ENCODE measurements at places on chromosomes 12 and 14.

DNA sequence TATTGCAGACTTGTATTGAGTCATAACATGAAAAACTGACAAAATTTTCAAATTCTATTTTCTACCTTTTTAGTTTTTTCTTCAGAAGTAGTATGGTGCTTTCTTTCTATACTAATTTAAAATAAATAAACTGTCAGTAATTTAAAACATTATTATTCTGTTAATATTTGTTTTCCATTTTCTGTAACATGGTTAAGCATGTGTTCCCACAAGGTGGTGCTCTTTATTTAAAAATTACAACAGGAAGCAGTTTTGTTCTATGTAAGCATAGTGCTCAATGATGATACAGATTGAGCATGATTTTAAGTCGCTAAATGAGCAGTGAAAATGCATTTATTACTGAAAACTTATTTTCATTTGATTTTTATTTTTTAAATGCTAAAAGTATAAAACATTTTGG is 114.6 kb downstream of the PPFIA2 start:
- peak; percentile 69 for DNase-seq

DNA sequence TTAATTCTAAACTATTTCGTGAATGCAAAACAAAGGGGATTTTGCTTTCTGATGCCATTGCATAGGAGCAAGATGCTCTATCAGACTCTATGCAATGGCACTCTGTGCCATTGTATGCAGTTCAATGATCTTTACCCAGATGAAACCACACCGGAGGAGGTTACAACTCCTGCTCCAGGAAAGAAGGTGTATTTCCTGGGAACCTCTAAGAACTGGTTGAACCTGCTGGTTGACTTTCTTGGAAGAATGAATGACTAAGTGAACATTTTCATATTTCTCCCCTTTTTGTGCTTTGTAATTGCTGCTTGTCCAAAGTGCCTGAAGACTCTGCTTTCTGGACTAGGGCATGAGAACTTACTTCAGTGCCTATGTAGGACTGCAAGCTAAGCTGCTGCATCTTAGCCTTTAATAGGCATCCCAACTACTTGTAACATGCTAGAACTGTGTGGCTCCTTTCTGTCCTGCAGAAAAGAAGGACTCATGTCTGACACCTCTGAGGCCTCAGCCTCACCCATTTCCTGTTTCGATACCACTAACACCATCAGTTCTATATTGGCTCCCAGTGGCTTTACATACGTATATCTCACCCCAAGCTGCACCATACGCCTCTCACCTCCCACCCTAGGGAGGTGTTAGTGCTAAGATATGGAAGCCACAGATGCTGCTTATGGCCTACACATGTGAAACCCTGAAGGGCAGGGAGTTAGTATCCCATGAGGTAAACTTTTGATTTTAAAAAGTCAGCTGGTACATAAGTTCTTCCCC is 193.5 kb upstream of the CNOT2 start:
- DNase-seq: no peak

DNA sequence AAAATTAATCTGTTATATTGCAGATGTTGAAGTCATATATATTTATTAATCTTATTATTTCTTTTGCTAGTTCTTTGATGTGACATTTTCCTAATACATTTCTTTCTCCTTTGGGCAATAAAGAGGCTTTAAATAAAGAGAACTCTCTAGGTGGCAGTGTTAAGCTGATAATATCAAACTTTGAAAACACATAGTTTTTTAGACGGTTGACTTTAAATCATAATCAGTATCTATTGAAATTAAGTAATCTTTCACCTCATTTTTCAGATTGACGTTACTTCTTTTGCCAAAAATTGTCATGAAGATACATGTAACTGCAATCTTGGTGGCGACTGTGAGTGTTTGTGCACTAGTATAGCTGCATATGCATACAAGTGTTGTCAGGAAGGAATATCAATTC is 130.8 kb upstream of the PTPRQ start:
- DNase-seq: no peak

- no peak for DNase-seq
Observed at GRCh38 chr14:28356819-28357218, 409.8 kb upstream of the FOXG1 start.

DNA sequence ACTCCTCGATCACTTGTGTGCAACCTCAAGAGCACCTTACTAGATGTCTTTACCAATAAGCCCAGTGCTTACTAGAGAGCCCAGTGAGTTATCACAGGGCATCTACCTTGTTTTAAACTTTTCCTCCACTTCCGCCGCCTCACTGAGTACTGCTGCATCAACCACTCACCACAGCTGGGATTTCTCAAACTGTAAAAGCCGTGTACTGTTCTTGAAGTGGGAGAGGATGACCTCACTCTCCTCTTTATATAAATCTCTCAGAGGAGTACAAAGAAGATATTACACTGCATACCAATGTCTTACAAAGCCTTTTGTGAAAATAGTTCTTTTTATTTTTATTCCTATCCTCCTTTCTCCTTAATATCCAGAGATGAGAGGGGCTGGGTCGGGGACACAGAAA is 94.1 kb downstream of the PLCZ1 start:
- DNase-seq: no peak

DNA sequence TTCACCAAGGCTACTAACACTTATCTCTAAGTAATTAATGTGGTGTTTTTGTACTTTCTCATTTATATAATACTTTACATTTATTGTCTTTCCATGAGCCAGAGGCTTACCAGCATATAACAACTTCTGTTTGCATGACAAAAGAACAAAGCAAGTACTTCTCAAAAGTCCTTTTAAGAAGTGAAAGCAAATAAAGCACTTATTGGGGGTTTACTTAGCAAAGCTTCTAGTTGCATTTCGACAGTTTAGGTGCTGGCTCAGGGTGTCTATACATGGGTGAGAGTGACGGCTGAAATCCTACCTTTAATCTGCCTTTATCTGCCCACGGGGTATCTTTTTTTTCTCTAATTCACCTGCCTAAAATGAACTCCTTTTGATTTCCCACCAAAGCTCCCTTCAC is 21.0 kb upstream of the DCN start:
- DNase-seq: no peak

- no peak for DNase-seq
Observed at GRCh38 chr12:55850401-55850800, 7.7 kb upstream of the MMP19 start.

DNA sequence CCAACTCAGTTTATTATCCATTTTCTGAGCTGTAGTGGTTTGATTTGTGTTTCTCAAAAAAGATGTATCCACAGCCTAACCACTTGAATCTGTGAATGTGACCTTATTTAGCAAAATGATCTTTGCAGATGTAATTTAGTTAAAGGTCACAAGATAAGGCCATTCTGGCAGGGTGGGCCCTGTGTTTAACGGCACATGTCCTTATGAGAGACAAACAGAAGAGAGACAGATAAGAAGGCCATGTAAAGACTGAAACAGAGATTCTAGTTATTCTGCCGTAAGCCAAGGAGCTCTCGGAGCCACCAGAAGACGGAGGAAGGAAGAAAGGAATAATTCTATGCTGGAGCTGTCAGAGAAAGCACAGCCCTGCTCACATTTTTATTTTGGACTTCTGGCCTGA is 374.2 kb downstream of the PRKD1 start:
- DNase-seq: no peak

GRCh38 chr14:28083389-28083788 is 683.2 kb upstream of the FOXG1 start:
- DNase-seq: no peak

GRCh38 chr12:27573972-27574371 is 50.0 kb downstream of the PPFIBP1 start:
- DNase-seq: no peak

- DNase-seq: no peak
Observed at GRCh38 chr12:117486840-117487659, 125.6 kb upstream of the NOS1 start.

DNA sequence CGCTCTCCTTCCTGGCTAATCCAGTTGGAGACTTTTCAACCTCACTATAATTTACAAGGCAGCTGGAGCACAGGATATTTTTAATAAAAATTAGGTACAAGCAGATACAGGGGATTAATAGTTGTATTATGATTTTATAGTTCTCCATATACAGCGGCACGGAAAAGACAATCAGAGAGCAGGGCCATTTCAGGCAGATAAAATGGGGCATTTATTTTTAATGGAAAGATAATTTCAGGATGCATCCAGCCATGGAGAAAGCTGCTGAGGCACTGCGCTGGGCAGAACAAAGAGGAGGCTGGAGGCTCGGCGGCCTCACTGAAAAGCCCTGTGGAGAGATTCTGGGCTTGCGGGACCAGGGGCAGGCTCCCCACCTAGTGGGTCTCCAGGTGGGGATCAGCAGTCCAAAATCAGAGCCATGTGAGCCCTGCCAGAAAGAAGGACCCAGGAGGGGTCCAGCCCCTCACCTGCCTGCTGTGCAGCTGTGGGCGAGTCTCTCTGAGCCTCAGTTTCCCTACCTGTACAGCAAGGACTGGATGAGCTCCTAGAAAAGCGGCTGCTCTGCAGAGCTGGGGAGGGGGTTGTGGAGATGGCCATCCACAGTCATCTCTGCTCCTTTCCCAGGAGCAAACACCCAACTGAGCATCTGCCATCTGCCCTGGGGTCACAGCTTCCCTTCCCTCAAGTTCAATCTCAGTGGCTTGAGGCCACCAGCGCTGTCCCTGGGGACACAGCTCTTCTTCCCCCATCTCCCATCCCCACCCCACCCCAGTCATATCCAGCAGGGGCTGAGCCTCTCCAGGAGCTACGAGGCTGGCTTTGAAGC is 23.9 kb upstream of the C14orf180 start:
- DNase-seq: no peak

- no peak for DNase-seq
Observed at GRCh38 chr14:33999771-34000291, 49.0 kb upstream of the EGLN3 start.

GRCh38 chr12:27330846-27331245 is 1.8 kb upstream of the BMAL2 start:
- DNase-seq: no peak

GRCh38 chr14:30499358-30499757 is 59.6 kb upstream of the G2E3 start:
- DNase-seq: no peak

DNA sequence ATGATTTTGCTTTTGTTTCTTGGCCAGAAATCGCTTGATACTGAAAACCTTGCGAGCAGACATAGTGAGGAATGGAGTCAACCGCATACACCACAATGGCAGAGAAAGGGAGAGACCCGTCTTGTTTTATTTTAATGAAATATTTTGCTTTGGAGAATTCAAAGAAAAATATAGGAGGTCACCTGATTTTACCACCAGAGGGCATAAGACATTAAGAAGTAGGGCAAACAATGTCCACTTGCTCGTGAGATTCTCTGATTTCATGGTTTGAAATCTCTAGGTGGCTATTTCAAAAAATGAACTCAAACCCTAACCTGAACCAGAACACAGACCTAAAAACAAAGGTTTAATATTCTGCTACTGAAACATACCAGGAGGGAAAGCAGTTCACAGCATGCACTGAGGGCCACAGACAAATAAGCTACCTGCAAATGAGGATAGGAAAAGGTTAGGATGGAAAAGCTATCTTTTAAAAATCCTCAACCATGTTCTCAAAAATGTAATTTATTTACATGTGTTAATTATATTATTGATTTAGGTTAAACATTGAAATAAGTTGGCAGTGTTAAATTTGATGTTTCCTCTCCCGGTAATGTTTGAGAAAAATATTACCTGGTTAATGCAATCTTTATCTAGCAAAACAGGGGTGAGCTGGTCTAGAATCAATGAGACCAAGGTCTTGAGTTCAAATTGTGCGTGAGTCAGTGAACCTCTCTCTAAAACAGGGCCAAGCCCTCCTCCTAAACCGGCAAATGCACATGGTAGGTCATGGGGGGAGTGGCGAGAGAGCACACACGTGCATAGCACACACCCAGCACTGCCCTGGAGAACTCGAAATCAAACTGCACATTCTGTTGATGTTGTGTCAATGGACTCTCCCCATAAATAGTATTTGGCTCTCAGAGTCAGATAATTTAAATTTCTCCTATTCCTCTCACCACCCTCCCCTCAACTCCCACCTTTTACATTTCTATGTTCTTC is 12.5 kb downstream of the IFNG-AS1 start:
- peak; percentile 6 for DNase-seq

GRCh38 chr12:47022296-47022695 is 57.1 kb upstream of the PCED1B start:
- no peak for DNase-seq

GRCh38 chr14:72439707-72440106 is 454.2 kb downstream of the DPF3 start:
- DNase-seq: no peak

- DNase-seq: no peak
Observed at GRCh38 chr14:92930737-92931602, 8.0 kb downstream of the CHGA start.

GRCh38 chr14:92830902-92831301 is 36.8 kb downstream of the GOLGA5 start:
- DNase-seq: no peak

- DNase-seq: no peak
Observed at GRCh38 chr12:63042646-63043045, 107.7 kb upstream of the PPM1H start.

DNA sequence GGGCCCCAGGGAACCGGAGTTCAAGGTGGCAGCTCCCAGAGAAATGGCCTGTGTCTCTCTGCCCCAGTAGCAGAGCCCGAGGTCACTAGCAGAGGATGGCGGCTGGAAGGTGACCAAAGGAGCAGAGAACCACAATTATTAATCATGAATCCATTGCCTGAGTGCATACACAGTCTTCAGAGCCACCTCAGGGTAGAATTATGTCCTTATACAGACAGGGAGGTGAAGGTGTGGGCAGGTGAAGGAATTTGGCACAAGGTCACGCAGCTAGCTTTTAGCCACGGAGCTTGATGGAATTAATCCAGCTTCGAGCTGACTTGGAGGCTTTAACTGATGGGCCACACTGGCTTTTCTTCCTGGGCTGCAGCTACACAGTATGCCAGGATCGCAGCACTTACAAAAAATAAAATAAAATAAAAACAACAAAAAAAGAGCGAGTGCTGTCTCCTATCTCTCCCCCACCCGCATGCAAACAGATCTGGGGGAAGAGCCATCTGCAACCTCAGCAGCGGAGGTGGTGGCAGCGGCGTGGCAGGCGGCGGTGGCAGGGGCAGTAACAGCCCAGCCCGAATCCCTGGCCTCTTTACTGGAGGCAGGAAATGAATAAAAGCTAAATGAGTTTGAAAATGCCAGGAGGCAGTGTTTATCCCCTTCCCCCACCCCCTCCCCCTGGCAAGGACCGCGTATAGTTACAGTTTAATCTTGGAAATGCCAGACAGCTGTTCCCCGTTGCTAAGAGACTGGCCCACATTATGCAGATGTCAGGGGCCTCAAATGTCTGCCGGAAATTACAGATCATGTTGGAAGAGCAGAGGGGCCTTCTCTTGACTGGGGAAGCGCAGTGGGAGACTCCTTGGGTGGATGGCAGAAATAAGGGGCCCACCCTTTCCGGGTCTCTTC is 93.5 kb downstream of the LRRC74A start:
- DNase-seq: peak; percentile 85

DNA sequence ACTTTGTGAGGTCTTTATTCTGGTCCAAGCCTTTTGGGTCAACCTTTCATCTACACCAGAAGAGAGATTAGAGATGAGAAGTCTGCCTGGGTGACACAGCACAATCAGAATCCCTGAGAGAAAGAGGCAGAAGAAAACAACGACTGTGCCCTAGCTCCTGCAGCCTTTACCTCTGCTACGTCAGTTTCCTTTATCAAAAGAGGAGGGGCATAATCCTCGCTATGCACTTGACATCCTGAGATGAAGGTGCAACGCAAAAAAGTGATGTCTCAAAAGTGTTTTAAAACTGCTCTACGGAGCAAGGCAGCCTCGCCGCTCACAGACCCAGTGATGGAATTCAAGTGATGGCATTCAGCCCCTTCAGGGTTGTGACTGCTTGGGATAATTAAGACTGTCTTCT is 21.7 kb downstream of the ZDHHC22 start:
- no peak for DNase-seq

- no peak for DNase-seq
Observed at GRCh38 chr12:18108611-18109010, 18.6 kb upstream of the RERGL start.

GRCh38 chr12:42759622-42760273 is 170.2 kb upstream of the PRICKLE1 start:
- no peak for DNase-seq
